ENCODE measurements at places on chromosomes 5 and 9.

DNA sequence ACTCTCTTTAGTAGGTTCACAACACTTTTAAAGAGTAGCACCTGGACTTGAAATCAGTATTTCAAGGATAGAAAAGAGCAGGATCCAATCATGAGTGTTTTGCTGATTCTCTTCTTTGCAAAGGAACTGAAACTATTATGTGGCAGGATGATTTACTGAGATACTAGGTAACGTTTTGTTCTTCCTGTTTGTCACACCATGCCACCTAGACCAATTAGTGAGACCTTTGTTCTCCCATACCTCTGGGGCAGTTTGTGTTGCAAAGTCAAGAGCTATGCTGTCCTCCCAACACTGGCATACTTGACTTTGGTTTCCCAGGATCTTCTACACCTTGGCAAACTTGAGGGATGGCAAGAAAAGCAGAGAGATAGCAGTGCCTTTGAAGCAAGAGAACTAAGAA is 43.4 kb downstream of the PPP1R2B start:
- no peak for DNase-seq

- DNase-seq: no peak
These were observed 190.7 kb downstream of the CCDC171 start for GRCh38 chr9:15743512-15743911.

- no peak for DNase-seq
These were observed 5.8 kb upstream of the SNAPC3 start for GRCh38 chr9:15416880-15417279.

- DNase-seq: no peak
These were observed 11.4 kb downstream of the FAM193B start for GRCh38 chr5:177542816-177543465.

- no peak for DNase-seq
These were observed 207.4 kb downstream of the ARRDC3 start for GRCh38 chr5:91175708-91176107.

DNA sequence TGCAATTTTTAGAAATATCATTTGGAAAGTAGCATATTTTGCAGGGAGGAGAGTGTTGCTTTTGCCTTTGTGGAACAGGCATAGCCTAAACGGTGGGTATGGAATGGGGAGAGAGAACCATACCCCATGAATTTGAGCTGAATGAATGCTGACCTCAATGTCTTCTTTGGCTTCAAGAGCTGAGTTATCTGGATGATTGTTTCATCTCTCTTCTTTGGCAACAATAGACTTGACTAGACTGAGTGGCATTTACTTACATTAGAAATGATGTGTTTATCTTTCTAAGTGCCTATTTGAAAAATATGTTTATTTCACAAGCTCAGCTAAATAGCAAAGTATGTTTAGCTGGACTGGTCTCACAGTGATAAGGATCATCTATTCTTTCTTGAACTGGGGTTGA is 42.8 kb downstream of the SPEF2 start:
- no peak for DNase-seq
